ENCODE measurements at places on chromosomes 6 and 20.

- no peak for DNase-seq
Measured at GRCh38 chr20:55354720-55355119, 650.6 kb downstream of the CBLN4 start.

- no peak for DNase-seq
Measured at GRCh38 chr6:151131324-151132007, 108.3 kb upstream of the AKAP12 start.

DNA sequence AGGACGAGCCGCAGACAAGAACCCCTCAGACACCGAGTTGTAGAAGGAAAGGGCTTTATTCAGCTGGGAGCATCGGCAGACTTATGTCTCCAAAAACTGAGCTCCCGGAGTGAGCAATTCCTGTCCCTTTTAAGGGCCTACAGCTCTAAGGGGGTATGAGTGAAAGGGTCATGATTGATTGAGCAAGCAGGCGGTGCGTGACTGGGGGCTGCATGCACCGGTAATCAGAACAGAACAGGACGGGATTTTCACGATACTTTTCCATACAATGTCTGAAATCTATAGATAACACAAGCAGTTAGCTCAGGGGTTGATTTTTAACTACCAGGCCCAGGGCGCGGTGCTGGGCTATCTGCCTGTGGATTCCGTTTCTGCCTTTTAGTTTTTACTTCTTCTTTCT, 226.4 kb upstream of the PLCB4 start:
- no peak for DNase-seq

GRCh38 chr6:114055349-114055748, 84.4 kb upstream of the HDAC2 start:
- DNase-seq = no peak

GRCh38 chr6:38997128-38997761, 51.3 kb upstream of the GLP1R start:
- DNase-seq = no peak

GRCh38 chr6:138287144-138287955, 69.1 kb upstream of the PBOV1 start:
- DNase-seq = peak; percentile 13

DNA sequence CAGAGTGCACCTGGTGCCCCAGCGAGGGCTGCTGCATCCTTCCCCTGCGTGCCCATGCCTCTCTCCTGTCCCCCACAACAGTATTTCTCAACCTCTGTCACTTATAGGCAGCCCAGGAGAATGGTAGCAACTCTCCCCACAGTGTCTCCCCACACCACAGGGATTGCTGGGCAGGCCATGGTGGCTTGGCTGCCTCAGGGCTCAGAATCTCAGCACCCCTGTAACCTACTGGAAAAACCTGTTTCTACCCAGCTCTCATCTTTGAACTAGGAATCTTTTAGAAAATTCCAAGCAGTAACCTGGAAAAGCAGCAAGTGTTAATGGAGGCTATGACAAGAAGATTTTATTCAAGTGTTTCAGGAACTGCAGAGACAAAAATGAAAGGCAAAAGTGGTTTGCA, 38.0 kb downstream of the CD164 start:
- no peak for DNase-seq

- no peak for DNase-seq
Measured at GRCh38 chr6:69673298-69673697, 123.5 kb downstream of the LMBRD1 start.

DNA sequence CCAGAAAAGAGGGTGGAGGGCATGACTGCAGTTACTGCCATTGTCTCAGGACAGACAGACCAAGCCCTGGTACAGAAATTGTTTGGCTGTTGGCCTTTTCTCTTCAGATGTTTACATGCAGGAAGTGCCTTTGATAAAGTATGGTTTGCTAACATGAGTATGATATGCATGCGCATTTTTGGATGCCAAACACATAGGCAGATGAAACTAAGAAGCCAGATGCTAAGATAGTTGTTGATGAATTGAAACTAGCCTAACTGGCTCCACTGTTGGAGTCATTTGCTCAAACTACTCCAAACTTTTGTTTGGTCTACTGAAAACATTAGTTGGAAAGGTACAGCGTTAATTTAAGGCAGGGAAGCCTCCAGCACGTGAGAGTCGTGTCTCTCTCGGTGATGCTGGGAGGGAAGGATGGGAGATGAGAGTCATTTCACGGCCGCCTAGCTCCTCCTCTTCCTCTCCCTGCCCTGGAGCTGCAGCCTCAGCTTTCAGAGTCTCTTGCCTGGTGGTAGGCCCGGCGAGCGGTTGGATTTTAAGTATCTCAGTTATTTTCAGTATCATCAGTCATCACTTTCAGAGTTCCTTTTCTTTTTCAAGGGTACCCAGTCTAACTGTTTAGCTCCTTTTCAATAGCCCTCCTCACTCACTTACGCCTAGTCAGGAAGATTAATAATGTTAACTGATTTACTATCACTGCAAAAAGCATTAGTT, 29.7 kb downstream of the RREB1 start:
- DNase-seq = no peak

DNA sequence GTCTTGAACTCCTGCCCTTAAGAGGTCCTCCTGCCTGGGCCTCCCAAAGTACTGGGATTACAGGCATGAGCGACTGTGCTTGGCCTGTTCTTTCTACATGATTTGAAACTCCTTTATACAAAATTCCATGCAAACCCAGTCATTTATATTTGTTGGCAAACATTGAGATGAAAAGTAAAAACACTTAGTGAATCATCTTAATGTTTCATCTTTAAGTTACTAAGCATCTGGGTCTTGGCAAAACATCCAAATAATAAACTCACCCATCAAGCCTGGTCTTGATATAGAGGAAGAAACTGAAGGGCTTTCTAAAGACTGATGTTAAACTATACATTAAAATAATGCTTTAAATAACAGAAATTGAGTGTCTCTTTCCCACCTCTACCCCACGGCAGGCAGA, 95.1 kb downstream of the FUT9 start:
- no peak for DNase-seq

DNA sequence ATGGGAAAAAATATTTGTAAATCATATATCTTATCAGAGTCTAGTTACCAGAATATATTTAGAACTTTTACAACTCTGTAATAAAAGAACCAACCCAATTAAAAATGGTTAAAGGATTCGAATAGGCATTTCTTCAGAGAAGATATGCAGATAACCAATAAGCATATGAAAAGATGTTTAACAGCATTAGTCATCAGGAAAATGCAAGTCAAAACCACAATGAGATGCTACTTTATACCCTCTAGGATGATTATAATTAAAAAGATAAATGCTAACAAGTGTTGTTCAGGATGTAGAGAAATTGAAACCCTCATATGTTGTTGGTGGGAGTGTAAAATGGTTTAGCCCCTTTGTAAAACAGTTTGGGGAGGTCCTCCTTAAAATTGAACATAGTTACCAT, 94.1 kb downstream of the LRRC1 start:
- no peak for DNase-seq

DNA sequence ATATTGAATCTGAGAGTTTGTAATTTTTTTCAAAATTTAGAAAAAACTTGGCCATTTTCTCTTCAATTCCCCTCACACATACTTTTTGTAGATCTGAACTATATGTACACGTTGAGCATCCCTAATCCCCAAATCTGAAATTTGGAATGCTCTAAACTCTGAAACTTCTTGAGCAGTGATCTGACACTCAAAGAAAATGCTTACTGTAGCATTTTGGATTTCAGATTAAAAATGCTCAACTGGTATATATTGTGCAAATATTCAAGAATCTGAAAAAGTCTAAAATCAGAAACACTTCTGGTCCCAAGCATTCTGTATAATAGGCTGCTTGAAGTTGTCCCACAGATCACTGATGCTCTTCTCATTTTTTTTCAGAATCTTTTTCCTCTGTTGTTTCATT, 78.8 kb upstream of the ZBTB24 start:
- no peak for DNase-seq

DNA sequence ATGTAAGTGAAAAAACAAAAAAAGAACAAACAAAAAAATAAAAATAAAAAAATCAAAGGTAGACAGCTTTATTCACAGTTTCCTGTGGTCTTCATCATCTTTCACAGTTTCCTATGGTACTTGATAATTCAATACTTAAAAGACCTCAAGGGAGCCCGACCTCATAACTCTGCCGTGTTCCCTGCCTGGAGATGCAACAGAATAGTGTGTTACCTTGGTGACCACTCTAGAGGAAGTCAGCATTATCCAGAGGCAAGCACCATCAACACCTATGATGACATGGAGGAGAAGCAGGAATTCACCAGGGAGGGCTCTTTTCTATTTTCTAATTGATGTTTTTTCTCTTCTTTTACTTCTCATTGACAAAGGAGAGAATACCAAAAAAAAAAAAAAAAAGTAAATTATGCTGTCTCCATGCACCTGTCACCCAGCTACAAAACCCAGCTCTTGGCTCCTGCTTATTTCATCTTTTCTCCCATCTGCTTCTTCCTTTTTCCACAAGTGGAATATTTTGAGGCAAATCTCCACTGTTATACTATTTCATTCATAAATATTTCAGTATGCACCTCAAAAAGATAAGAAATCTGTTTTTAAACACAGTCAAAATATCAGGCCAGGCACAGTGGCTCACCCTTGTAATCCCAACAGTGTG, 95.8 kb upstream of the STXBP5 start:
- no peak for DNase-seq

DNA sequence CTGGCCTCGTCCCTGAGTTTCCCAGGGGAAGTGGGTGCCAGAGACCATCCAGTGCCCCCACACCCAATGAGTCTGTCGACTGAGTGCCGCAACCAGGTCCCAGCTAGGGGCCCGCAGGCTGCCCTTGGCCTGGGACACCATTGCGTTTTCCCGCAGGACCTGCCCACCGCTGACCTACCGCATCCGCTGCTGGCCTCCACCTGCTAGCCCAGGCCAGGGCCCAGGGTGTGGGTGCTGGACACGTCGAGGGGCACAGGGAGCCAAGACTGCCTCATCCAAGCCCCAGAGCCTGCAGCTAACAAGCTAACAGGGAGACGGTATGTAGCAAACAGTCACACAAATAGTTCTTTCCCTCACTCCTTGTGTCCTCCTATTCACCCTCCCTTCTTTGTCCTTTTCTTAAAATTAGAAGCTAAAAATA, 97.7 kb downstream of the TMEM242 start:
- DNase-seq = no peak

GRCh38 chr20:7866285-7866684, 74.0 kb downstream of the HAO1 start:
- DNase-seq = no peak

DNA sequence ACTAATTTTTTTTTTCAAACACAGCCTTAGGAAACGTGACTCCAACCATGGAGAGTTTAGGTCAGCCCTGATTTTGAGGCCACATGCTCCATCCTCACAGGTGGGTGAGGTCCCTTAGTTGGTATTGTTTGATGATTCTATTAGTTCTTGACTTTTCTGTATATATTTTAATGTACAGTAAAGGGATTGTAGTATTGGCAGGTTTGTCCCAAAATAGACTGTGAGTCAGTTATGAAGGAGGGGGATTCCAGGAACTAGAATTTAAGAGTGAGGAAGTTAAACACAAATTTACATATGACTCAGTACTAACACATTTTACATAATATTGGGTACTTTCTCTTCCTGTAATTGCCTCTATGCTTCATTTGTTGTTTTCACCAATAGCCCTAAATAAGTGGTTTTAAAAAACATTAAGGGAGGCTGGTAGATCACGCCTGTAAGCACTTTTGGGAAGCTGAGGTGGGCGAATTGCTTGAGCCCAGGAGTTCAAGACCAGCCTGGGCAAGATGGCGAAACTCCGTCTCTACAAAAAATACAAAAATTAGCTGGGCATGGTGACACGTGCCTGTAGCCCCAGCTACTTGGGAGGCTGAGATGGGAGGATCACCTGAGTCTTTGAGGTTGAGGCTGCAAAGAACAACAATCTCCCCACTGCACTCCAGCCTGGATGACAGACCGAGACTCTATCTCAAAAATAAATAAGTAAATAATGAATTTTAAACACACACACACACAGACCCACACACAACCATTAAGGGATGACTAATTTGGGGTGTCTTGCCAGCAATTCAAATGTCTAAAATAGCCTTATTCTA, 81.8 kb downstream of the SGK1 start:
- no peak for DNase-seq

DNA sequence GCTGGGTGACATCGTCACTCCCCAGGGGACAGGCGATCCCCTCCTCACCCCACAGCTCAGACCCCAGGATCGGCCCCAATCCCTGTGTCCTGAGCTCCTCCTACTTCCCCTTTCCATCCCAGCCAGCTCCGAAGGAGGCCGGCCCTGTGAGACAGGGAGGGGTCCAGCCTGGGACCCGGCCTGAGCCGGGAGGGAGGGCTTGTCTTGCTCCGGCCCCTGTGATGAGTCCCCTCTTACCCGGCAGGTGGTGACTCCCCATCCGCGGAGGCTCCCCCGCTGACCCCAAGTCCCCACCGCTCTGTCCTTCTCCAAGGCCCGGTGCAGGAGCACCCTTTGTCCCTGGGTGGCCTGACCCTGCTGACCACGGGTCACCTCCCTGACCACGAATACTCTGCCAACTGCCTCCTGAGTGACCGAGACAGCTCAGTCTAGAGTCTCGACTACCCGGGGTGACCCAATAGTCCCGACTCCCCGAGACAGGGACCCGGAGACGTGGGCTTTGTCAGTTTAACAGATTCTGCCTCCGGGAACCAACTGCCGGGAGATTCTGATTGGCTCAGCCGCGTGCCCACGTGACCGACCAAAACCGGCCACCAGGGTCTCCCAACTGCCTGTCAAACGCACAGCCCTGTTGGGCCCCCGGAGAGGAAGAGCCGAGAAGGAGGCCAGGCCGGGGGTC, 187.4 kb upstream of the PROKR2 start:
- DNase-seq = no peak

DNA sequence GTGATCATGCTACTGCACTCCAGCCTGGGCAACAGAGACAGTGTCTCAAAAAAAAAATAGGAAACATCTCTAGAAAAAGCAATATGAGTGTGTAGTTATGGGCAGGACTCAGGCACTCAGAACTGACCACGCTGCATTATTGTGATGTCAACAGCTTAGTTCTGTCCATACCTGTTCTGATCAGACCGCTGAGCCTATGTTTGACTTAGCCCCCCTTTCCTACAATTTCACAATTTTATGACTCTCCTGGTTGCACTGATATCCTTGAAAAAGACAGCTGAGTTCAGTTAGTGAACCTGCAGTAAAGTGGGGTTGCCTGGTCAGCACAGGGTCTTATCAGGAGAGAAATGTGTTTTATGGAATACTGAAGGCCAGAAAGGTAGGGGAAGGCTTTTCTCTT, 37.8 kb upstream of the PRDM1 start:
- no peak for DNase-seq

GRCh38 chr6:37585523-37585905, 85.8 kb upstream of the CCDC167 start:
- no peak for DNase-seq

Data from activated CD8-positive, alpha-beta memory T cell treated with anti-CD3 and anti-CD28 coated beads for 4 hours (primary cell).